Stimulated activated CD8-positive, alpha-beta memory T cell treated with anti-CD3 and anti-CD28 coated beads, Interleukin-4, amount 100 ng/mL, for 4 hours (primary cell): ENCODE measurements at places on chromosomes 2 and 18.

- no peak for DNase-seq
Observed at GRCh38 chr18:24273596-24273995, 124.0 kb downstream of the OSBPL1A start.

DNA sequence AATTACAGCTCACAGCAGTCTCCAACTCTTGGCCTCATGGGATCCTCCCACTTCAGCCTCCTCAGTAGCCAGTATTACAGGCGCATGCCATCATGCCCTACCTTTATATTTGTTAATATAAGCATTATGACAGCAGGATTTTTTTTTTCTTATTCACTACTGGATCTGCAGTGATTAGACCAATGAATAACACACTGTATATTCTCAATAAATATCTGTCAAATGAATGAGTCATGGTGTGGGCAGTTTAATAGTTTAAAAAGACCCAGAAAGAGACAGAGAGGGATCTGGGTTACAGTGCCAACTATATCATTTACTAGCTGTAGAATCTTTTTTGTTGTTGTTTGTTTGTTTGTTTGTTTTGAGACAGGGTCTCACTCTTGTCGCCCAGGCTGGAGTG lies 62.4 kb upstream of the LTBP1 start:
- no peak for DNase-seq

GRCh38 chr2:210442457-210442856 lies 34.1 kb downstream of the LANCL1 start:
- no peak for DNase-seq

DNA sequence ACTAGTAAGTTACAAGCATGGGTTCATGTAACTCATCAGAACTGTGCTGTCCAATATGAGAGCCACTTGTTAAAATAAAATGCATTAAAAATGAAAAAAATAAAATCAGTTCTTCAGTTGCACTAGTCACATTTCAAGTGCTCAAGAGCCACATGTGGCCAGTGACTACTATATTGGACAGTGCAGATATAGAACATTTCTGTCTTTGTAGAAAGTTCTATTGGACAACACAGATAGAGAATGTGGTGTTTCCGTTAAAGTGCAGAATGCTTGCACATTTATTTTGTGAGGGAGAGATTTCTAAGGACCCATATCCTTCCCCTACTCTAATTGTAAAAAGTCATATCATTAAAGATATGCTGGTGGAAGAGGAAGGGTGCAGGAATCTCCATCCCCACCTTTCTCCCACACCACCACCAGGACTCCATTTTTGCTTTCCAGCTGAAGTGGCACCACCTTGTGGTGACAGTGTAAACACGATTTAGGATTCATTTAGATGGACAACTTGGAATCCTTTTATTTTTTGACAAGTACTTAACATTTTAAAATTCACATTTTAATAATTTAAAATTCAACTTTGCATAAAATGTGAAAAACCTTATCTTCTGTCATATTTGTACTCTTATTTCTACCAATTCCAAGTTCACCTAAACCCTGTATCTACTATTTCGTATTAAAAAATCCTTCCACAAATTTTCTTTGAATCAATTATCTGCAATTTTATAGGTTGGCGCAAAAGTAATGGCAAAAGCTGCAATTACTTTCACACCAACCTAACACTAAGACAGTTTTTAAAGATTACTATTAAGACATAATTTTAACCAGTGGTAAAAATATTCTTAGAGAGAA lies 9.4 kb upstream of the CD302 start:
- no peak for DNase-seq

GRCh38 chr2:17309181-17309580 lies 209.1 kb downstream of the RAD51AP2 start:
- DNase-seq = no peak
